ENCODE measurements at places on chromosomes 1 and 21.
A peak's percentile ranks its signal among the peaks of the same experiment; 100 is the strongest.

DNA sequence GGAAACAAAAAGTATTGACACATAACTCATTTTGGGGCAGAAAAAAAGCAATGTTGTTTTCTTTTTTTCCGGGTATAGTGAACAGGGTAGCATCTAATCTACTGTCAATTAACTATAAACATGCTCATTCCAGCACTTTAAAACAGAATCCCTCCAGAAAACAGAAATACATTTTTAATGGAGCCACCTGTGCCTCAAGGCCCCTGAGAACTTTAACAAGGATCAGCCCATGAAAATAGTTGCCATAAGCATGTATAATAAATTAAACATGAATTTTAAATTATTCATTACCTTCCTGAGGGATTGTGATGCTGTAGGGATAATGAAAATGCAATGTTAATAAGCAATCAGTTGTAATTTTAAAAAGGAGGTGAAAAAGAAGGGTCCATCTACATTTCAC lies 101.4 kb upstream of the IVNS1ABP start:
- DNase-seq: no peak

DNA sequence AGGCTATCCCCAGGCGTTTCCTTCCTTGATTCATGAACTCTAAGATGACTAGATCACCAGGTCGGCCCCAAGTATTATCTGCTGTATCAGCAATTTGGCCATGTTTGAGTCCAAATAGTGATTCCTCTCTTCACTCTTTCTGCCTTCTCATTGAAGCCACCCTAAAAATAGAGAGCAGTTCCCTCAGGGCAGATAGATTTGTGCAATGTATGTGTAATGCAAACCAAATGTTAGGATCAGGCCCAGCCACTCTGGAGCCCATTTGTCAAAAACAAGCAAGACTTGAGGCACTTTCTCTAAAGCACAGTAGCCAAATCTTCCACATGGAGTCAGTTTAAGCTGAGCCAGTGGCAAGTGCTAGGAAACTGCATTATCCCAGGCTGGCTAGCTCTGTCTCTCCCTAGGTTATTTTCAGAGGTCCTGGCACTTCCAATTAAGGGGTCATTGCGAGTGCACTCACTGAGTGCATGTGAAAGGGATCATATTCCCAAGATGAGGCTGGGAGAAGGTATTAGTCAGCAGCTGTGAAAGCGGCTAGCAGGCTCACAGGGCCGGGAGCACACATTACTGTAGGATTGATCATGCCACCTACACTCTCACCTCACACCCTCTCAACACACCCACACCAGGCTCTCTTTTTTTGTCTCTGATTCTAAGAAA lies 97.9 kb upstream of the RAB3GAP2 start:
- DNase-seq: no peak

DNA sequence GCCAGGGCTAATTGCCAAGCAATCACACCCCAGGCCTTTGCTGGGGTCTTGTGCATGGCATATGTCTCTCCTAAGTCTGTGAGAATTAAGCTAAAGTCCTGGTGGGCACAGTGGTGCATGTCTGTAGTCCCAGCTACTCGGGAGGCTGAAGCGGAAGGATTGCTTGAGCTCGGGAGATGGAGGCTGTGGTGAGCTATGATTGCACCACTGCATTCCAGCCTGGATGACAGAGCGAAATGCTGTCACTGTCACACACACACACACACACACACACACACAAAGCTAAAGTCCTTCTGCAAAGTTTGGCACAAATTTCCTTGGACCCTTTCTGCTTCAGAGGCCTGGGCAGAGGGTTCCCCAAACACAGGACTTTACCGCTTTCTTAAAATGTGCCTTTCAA lies 31.3 kb upstream of the DNAJC11 start:
- DNase-seq: no peak

GRCh38 chr1:155976062-155976912 lies 2.1 kb downstream of the ARHGEF2 start:
- no peak for DNase-seq

DNA sequence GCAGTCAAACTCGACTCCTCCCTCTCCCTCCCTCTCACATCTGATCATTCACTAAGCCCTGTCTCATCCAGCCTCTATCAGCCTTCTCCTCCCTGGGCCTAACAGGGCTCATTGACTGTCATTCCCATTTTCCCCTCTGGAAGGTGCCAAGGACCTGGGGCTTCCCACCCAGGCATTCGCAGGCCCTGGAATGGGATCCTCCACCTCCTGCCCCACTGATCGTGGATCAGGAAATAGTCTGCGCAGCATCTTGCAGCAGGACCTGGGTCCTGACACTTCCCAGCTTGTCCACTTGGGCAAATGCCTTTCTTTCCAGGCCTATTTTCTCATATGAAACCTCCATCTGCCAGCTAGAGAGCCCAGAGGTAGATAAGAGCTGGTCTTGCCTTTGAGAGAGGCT lies 71.2 kb upstream of the ZC3H12A start:
- no peak for DNase-seq

DNA sequence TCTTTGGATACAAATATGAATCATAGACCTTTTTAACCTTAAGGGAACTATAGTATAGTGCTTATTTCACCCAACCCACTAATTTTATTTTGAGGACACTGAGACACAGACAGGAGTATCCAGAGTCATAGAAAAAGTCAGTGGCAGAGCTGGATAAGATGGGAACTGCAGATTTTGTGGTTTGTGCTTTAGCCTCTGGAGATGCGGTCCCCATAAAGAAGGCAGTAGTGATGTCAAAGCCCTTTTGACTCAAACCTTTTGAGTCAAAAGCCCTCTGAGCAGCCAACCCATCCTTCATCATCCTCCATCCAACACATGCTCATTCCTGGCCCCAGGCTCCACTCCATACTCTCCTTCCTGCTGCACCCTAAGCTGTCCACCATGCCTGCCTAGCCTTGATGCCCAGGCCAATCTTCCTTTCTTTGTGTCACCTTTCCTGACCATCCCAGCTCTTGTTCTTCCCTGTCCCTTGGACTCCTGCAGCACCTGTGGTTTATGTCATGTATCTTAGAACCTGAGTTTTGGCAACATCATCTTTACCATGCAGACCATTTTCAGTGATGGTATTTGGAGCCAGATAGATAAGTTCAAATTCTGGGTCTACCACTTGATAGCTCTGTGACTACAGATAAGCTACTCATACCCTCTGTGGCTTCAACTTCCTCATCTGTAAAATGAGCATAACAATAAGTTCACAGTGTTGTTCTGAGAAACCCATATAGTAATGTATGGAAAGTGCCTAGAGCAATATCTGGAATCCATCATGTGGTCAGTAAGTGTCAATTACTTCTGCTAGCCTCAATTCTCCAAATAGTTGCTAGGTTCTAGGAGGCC lies 20.1 kb downstream of the SLAMF1 start:
- no peak for DNase-seq

DNA sequence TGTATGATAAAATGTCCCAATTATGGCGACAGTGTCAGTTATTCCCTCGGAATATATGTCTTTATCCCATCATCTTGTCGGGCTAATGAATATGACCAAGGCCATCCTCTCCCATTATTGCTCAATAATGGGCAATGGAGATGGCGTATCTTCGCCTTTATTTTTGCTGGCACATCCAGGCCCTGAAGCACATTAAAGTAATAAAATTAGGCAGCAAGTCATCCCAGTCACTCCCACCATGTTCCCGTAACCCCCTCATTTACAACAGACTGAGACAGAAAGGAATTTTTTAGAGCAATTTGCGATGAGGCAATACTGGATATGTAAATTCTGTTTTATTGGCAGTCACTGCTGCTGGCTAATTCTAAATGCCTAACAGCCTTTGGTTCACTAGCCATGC lies 35.3 kb downstream of the CLIC6 start:
- no peak for DNase-seq

- no peak for DNase-seq
These were observed 126.2 kb upstream of the SERBP1 start for GRCh38 chr1:67556297-67556900.

GRCh38 chr1:85361606-85362296 lies 85.3 kb upstream of the BCL10 start:
- DNase-seq: no peak

GRCh38 chr21:39915881-39916280 lies 48.6 kb downstream of the PCP4 start:
- DNase-seq: no peak

DNA sequence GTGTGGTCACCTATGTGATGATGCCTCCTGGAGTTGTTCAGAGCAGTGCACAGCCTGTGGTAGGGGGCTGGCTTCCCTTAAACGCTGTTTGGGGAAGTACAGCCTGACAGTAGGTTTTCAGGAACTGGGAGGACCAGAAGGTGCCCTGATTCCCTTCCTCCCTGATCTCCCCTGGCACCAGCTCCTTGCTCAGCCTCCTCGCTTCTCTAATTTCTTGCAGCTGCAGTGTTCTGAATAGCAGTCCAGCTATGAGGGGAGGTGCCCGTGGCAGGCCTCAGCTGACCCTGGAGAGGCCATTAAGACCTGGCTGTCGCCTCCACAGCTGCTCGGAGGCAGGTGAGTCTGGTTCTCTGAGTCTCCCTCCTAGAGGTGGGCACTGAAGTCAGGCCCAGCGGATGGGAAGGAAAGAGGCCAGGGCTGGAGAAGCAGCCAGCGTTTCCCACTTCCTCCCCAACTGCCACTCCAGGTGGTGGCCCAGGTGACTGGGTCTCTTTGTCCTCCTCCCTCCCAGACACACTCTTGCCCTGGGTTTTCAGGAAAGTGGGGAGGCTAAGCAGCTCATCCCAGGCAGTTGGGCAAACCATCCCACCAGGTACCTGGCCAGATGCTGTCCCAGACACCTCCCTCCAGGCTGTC lies 52.0 kb upstream of the RPL11 start:
- peak; percentile 26 for DNase-seq

GRCh38 chr1:82091729-82092128 lies 291.0 kb downstream of the ADGRL2 start:
- DNase-seq: no peak

GRCh38 chr1:232163533-232163932 lies 466.4 kb downstream of the SIPA1L2 start:
- no peak for DNase-seq

- DNase-seq: no peak
These were observed 18.4 kb upstream of the CDCA8 start for GRCh38 chr1:37673920-37674319.

DNA sequence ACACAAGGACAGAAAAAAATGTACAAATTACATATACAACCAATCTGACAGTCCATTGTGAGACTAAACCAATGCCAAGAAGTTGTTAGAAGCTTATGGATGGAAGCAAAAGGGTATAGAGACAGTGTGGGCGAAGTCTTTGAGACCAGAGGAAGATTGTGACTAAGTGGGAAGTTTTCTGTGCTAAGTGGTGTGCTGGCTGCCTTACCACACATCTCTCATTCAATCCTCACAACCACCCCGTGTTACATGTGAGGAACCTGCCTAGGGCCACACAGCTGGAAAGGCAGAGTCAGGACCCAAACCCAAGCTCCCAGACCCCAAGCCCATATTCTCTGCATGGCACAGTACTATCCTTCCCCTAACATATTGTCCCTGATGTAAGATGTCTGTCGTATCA lies 53.5 kb upstream of the DUSP10 start:
- DNase-seq: no peak

DNA sequence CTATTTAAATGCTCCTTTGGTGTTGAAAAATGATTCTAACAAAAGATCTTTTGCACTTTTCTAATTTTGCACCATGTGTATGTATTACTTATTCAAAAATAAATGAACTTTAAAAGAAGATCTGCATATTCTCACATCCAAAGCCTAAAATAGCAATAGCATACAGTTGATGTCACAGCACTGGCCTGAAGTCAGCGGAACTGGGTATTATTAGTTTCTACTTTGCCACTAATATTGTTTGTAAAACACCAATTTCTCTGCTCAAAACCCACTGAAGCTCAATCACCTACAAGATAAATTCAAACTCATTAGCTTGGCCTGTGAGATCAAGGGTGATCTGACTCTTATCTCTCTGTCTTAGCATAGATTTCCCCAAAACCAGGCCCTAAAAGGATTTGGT lies 34.5 kb upstream of the BCAR3 start:
- DNase-seq: no peak

GRCh38 chr1:26297057-26297790 lies 9.2 kb downstream of the UBXN11 start:
- no peak for DNase-seq

DNA sequence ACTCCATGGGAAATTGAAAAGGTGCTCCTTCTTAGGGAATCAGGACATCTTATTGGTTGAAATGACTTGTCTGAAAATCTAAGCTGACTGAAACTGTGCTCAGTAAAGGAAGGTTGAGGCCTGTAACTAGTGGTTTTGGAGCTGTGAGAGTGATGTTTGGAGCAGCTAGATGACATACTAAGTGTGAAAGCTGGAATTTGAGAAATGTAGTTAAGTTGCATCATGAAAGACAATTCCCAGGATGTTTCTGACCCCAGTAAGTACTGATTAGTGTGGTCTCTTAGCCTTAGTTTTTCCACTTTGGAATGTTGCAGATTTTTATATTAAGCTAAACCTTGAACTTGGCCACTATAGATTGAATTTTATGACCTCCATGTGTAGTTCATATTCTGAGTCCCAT lies 154.9 kb downstream of the PAPPA2 start:
- no peak for DNase-seq

- DNase-seq: no peak
These were observed 3.1 kb downstream of the SLC45A3 start for GRCh38 chr1:205677167-205677566.

- DNase-seq: no peak
These were observed 14.4 kb downstream of the NSL1 start for GRCh38 chr1:212777151-212777550.

DNA sequence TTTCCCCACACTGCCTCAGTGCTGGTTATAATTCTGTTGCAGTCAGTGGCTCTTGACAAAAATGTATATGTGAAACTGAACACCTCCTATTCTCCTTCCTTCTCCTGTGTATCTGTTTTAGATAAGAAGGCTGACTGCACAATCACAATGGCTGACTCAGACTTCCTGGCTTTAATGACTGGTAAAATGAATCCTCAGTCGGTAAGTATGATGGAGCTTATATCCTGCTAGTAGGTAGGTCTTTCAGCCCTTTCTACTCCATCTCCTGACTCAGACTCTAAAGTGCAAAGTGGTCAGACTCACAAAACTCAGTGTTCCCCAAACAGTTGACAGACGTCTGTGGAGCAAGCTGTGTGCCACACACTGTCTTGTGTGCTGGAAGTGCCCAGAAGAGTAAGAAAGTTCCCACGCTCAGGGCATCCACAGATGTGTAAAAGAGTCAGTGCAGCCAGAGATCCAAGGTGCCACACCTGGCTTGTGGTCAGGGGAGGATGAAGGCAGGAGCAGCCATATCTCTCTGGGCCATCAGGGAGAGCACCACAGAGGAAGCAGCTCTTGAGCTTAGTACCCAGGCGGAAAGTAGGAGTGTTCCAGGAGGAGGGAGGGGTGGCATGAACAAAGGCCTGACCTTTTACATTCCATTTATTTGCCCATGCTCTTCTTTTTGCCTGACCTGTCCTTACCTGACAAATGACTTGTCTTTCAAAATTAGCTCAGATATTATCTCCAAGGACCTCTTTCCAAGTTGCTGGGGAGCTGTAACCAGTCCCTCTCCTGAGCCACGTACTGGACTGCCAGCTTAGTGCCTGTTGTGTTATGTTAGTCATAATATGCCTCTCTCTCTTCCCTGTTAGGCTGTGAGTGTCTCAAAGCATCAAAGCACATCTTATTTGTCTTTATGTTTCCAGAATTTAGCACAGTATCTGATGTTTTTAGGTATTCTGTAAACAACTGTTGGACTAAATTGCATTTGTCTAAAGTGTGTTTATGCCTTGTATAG lies 14.0 kb upstream of the PODN start:
- DNase-seq: no peak
